ENCODE measurements at places on chromosomes 7 and 10. TPM values are rescaled to one million over a fixed set of nuclear protein-coding genes. Genes with fewer than 3 reads are reported as not detected.

DNA sequence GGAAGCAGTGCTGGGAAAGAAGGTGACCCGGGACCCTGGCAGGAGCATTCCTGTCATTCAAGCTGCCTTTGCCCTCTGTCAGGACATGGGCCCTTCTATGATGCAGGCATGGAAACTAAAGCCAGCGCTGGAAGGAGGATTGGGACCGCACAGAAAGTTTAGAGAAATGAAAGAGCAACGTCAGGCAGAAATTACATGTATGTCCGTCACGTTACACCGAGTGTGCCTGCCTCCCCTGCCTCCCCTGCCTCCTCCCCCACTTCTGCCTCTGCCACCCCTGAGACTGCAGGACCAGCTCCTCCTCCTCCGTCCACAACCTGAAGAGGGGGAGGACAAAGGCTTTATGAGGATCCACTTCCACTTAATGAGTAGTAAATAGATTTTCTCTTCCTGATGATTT lies 13.9 kb upstream of the PWWP2B start:
- no peak for DNase-seq
- no peak overlapping the region for H3K27ac ChIP-seq
- H3K36me3 ChIP-seq, result no peaks in the 10 kb centered on the region
- H3K4me3 ChIP-seq, result no peak overlapping the region
- peaks cover 5% of the 10 kb centered on the region for H3K4me1 ChIP-seq

- H3K36me3 ChIP-seq, result no peaks in the 10 kb centered on the region
- DNase-seq, result no peak
- H3K27ac ChIP-seq, result no peak overlapping the region
- H3K4me3 ChIP-seq, result no peak overlapping the region
- no peaks in the 10 kb centered on the region for H3K27me3 ChIP-seq
Measured at GRCh38 chr10:6576326-6576725, 3.8 kb downstream of the PRKCQ start.

- DNase-seq, result no peak
- no peak overlapping the region for H3K4me3 ChIP-seq
- no peaks in the 10 kb centered on the region for H3K36me3 ChIP-seq
- H3K4me1 ChIP-seq, result peaks cover 53% of the 10 kb centered on the region
- H3K27me3 ChIP-seq, result no peaks in the 10 kb centered on the region
Measured at GRCh38 chr10:118309911-118310310, 32.2 kb downstream of the FAM204A start.

DNA sequence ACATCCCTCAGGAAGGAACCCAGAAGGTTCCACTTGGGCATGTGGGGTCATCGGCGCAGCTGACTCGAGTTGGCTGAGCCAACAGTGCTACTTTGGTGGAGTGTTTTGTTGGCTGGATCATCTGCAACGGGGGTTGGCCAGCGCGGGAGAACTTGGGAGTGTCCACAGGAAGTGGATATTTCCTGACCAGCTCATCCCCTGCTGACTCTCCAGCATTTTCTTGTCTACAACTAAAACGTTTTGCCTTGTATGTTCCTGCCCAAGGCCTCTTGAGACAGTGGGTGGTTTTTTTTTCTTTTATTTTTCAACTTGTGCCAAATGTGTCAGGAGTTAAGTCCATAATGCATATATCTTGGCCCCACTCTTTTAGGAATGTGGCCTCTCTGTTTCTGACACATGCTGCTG lies 208.6 kb downstream of the ZNF365 start:
- DNase-seq, result peak; percentile 25
- H3K4me3 ChIP-seq, result no peak overlapping the region
- H3K4me1 ChIP-seq, result no peaks in the 10 kb centered on the region
- H3K36me3 ChIP-seq, result no peaks in the 10 kb centered on the region
- H3K27me3 ChIP-seq, result no peaks in the 10 kb centered on the region

GRCh38 chr7:11478882-11479281 lies 353.1 kb downstream of the THSD7A start:
- no peaks in the 10 kb centered on the region for H3K27me3 ChIP-seq
- H3K4me3 ChIP-seq, result no peak overlapping the region
- no peak for DNase-seq
- H3K4me1 ChIP-seq, result no peaks in the 10 kb centered on the region
- no peak overlapping the region for H3K27ac ChIP-seq
- H3K36me3 ChIP-seq, result no peaks in the 10 kb centered on the region

- H3K27ac ChIP-seq, result no peak overlapping the region
- H3K4me1 ChIP-seq, result no peaks in the 10 kb centered on the region
- H3K36me3 ChIP-seq, result no peaks in the 10 kb centered on the region
- no peaks in the 10 kb centered on the region for H3K27me3 ChIP-seq
- no peak for DNase-seq
- H3K4me3 ChIP-seq, result no peak overlapping the region
Measured at GRCh38 chr7:34844406-34844805, 186.4 kb downstream of the NPSR1 start.

DNA sequence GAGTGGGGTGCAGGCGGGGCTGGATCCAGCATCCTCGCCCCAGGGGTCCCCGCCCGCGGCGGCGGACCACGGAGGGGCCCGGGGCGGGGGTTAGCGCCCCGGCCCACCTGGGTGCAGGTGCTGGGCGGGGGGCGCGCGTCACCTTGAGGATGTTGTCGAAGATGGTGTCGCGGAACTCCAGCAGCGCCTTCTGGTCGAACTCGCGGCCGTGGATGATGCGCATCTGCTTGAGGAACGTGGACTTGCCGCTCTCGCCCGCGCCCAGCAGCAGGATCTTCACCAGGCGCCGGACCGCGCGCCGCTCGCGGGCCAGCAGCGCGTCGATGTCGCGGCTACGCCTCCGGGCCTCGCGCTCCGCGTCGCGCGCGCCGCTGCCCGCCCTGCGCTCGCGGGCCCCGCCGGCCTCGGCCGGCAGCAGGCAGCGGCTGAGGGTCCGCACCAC lies 376 bp downstream of the GNA12 start:
- DNase-seq, result no peak
- no peak overlapping the region for H3K27ac ChIP-seq
- no peaks in the 10 kb centered on the region for H3K36me3 ChIP-seq

GRCh38 chr10:91796331-91797047 lies 1.7 kb upstream of the TNKS2 start:
- peak overlapping the region; percentile 93 for H3K27ac ChIP-seq
- H3K4me3 ChIP-seq, result peak overlapping the region; percentile 93
- no peaks in the 10 kb centered on the region for H3K36me3 ChIP-seq

GRCh38 chr7:93515144-93515543 lies 59.4 kb downstream of the CALCR start:
- H3K27me3 ChIP-seq, result no peaks in the 10 kb centered on the region
- H3K4me3 ChIP-seq, result no peak overlapping the region
- no peak for DNase-seq
- no peak overlapping the region for H3K27ac ChIP-seq
- H3K36me3 ChIP-seq, result no peaks in the 10 kb centered on the region
- H3K4me1 ChIP-seq, result no peaks in the 10 kb centered on the region

DNA sequence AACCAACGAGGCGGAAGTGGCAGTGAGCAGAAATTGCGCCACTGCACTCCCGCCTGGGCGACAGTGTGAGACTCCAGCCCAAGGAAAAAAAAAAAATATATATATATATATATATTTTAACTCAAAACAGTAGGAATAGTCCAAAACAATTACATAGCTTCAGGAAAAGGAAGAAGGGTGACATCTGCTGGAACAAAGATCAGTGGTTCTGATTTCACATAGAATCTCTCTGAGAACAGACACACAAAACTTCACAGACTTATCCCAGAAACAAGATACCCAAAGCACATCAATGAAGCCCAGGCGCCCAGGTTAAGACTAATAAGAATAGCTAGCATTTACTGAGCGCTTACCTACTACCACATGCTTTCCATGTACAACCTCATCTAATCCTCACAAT lies 45.0 kb downstream of the DNMBP start:
- no peaks in the 10 kb centered on the region for H3K27me3 ChIP-seq
- H3K4me3 ChIP-seq, result no peak overlapping the region
- H3K36me3 ChIP-seq, result peaks cover 15% of the 10 kb centered on the region

GRCh38 chr10:8221451-8221850 lies 167.0 kb downstream of the GATA3 start:
- DNase-seq, result no peak
- H3K27ac ChIP-seq, result no peak overlapping the region
- H3K4me1 ChIP-seq, result no peaks in the 10 kb centered on the region
- H3K36me3 ChIP-seq, result no peaks in the 10 kb centered on the region
- no peaks in the 10 kb centered on the region for H3K27me3 ChIP-seq

The FOXI2 gene
- total RNA-seq, result 0.78 TPM

The PIK3AP1 gene
- 23.6 TPM for total RNA-seq

The OPN1SW gene
- total RNA-seq, result not detected

Data from thoracic aorta (tissue), 2 donors.